ENCODE measurements at places on chromosomes 16 and 17.

DNA sequence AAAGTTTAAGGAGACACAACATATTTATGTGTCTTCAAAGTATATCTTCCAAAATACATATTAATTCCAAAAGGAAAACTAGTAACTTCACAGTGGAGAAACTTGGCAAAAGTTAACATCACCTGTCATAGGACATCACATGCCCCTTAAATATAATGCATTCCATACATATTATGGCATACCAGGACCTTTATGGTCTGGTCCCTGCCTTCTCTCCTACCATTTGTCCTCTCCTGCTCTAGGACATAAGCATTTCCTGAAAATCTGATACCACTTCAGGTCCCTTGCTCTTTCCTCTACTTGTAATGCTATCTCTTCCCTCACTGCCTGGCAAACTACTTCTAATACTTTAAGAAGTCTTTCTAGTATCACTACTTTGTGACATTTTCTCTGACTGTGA, 168.1 kb upstream of the RBL2 start:
- DNase-seq = no peak

DNA sequence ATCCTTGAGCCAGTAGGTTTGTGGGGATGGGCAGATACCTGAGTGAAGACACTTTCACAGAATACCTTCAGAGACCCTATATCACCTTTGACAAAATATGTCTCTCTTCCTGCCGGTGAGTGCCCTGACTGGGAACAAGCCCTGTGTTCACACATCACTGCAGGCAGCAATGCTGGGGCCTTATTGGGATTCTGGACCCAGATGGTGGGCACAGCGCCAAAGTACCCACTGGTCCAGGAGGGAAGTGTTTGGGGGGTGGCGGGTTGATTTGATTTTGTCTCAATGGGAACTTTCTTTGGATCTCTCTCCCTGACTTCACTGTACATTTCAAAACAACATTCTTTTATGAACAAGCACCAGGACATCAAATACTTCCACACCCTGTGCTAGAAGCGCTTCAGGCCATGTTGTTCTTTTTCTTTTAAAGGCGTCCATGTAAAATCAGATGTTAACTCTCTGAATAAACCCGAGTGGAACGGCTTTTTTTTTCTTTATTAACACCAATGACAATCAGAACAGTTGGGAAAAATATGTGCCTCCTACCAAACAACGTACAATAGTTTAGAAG, 62.4 kb upstream of the AKTIP start:
- no peak for DNase-seq

DNA sequence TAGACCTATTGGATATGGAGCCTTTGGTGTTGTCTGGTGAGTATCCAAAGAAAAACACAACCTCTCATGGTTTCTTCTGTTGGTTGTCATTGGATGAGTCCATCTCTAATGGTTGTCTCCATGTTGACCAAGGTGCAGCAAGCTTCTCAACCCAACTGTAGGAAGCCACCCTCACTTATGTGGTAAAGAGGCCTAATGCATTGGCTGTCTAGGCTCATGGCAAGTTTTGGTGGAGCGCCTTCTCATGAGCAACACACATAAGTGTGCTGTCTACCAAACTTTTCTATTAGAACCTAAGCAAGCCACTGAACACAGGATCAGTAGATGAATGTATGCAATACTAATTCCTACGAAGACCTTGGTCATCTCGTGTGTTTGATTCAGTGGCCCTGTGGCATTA, 819 bp downstream of the NLK start:
- DNase-seq = no peak

DNA sequence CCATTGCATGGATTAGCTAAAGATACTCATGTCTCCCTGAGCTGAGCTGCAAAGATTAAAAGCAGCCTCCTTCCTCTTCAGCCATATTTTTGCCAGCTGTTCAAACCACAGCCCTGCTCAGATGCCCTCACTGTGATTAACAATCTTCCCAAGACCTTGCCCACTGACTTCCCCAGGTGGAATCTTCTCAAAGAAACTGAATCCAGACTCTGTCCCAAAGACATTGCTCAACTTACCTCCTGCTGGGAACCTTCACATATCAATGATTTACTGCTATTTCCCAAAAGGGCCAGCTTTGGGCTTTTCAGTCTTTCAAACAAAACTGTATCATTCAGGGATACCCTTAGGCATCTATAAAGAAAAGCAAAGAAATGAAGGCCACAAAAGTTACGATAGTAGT, 9.2 kb downstream of the C17orf67 start:
- no peak for DNase-seq

DNA sequence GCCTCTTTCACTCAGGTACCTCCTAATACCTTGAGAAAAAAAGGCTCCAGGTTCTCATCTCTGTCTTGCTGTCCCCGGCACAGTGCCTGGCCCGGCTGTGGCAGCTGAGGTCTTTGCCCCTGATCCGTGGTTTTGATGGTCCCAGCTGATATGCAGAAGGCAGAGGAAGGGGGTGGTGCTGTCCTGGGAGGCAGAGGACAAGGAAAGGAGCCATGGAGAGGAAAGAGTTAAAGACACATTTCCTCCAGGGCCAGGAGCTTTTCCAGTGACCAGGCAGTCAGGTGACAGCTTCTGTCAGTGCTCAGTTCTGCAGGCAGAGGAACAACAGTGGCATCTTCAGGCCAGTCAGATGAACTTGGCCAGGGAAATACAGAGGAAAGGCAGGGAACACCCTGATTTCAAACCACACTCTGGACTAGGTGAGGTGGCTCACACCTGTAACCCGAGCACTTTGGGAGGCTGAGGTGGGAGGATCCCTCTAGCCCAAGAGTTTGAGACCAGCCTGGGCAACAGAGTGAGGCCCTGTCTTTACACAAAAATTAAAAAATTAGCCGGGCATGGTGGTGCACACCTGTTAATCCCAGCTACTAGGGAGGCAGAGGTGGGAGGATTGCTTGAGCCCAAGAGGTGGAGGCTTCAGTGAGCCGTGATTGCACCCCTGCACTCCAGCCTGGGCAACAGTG, 3.3 kb upstream of the COG1 start:
- peak; percentile 26 for DNase-seq

DNA sequence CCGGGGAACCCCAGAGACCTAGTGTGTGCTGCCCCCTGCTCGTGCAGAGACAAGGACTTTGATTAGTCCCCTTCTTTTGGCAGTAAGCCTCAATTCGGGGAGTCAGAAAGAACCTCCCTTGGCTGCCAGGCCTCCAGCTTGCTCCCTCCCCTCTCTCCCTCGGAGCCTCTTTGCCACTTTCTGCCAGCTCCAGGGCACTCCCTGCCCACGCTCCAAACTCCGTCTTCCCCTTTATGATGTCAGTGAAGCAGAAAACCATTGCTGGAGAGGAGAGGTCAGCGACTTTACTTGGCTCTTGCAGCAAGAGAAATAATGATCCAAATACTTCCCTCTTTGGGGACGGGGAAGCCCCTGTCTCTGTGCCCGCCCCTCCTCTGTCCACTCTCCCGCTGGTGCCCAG, 28.1 kb downstream of the TTYH2 start:
- no peak for DNase-seq

DNA sequence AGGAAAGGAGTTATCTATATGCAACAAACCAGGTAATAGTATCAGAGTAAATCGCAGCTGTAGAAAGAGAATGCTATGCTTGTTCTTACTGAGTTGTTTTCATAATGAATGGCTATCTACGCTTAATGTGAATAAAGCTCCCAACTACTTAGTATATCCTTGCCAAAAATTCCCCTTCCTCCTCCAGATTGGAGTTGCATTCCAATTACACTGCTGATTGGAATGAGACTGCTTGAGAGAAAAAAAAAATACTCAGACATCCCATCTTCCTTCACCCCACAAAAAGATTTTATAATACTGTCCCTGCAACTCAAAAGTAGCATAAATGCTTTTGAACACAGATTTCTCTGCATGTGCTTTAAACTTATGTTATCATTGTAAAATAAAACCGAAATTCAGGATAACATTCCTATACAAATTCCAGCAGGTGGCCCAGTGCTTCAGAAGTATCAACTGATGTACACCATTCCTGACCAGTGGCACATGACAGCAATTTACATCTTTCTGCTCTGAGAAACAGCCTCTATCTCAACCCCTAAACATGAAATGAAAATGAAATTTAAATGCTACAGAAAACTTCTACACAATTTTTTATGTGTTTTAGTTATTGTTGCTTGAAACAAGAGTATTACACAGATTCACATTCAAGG, 47.0 kb downstream of the SMURF2 start:
- no peak for DNase-seq

GRCh38 chr17:57954397-57955182, 622 bp downstream of the CUEDC1 start:
- no peak for DNase-seq

- no peak for DNase-seq
These were observed 394.8 kb downstream of the SLC39A11 start for GRCh38 chr17:72697602-72698146.

- DNase-seq = no peak
These were observed 76.0 kb downstream of the METRNL start for GRCh38 chr17:83155128-83156121.

Measured in NCI-H446 (cell line).